ENCODE measurements at places on chromosomes 11 and 22. TPM values are rescaled to one million over a fixed set of nuclear protein-coding genes. Genes with fewer than 3 reads are reported as not detected.

DNA sequence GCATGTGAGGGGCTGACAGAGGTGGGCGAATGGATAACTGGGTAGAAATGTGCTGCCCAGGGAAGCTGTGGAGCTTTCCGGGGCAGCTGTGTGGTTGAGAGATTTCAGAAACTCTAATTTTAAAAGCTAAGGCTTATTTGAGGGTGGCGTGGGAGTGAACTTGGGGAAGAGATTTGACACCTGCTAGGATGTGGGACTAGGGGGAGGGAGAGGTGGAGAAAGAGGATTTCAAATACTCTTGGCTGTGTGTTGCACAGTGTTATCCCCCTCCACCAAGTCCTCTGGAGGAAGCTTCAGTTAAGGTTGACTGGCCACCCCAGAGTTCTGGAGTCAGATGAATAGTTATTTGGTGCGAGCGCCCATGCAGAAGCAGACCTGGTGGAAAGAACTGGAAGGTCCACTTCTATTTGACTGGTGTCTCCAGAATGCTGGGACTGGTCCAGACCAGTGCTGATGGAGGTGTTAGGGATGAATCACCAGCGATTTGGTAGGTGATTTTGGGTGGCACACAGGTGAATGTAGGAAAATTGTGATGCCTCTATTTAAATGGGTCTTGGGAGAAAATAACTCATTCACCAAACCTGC, 72.8 kb upstream of the ALX4 start:
- no peak for DNase-seq

- no peak for DNase-seq
Measured at GRCh38 chr11:72018171-72018570, 19.5 kb downstream of the IL18BP start.

DNA sequence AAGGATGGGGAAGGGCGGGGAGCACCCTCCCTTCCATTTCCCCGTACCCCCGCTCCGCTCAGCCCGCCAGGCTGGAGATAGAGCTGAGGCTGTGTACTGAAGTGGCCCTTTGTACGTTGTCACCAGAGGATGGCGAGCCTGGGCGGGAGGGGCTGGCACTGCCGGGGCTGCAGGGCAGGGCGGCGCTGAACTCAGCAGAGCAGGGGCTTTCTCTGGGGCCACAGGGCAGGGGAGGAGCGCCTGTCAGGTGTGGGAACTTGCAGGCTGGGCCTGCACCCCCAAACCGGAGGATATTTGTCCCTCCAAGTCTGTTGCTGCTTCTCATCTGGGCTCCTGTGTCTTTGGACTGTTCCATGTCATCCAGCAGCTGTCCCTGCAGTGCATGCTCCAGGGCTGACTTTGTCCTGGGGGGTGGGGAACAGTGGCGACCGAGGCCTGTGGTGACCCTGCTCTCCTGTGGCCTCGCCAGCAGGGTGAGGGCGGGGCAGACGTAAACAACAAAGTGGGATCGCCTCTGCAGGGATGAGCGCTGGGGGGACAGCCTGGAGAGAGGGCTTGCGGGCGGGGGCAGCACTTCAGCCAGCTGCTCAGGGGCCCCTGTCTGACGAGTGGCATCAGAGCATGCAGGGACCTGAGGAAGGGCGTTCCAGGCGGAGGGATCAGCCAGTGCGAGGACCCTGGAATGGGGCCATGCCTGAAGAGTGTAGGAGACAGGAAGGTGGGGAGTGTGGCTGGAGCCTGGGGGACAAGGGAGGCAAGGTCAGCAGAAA, 13.1 kb downstream of the MGAT3 start:
- no peak for DNase-seq

DNA sequence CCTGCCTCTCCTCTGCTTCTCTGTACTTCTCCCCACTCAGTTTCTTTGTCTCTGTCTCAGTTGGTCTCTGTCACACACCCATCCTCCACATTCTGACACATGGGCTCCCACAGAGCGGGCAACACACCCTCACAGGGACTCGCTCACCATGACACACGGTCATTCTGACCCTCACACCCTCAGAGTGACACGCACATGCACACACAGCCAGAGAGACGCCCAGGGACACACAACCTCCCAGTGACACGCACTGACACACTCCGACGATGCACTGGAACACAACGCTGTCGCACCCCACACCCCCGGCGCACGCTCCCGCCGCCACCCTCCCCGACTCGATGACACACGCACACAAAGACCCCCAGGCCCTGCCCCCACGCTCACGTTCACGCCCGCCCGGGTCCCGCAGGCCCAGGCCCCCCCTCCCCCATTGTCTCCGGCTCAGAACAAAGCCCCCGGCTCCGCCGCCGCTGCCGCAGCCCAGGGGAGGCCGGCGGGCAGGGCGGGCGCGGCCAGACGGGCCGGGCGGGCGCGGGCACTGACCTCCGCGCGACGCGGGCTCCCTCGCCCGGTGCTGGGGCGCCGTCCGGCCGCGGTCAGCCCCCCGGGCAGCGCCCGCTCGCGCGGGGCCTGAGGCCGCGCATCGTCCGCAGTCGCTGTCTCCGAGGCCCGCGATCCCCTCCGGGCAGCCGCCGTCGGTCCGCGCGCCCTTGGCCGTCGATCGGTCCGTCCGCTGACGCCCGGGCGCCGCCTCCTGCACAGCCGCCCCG, 404 bp downstream of the DCHS1 start:
- DNase-seq: peak; percentile 31

DNA sequence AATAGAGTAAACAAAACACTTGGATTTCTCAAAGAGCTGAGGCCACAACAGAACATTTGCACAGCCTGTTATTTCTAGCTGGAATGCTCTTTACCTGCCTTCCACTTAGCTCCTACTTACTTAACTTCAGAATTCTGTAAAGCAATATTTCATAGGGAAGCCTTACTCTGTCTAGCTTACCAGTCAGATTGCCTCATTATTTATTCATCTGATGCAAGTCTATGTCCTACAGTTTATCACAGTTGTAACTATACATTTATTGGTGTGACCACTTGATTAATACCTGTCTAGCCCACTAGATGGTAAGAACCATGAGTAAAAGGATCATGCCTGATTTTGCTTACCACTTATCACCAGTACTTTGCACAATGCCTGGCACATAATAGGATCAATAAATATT, 56.1 kb upstream of the ME3 start:
- no peak for DNase-seq

DNA sequence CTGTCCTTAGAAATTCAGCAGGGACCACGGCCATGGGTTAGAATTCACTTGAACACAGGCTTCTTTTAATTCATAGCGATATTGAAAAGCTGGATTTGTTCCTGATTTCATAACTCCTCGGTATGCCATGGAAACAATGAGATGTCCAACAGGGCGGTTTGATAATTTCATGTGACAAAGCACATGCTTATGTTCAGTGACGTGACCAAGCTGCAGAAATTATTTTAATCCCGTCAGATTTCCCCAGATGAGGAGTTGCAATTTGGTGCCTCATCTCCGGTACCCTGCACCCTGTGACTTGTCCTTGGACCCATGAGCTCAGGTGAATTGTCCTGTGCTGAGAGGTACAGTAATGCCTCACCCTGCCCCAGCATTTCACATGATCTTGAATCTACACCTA, 81.7 kb downstream of the C11orf91 start:
- no peak for DNase-seq

GRCh38 chr11:124793466-124794278, 6.5 kb downstream of the MSANTD2 start:
- peak; percentile 24 for DNase-seq

DNA sequence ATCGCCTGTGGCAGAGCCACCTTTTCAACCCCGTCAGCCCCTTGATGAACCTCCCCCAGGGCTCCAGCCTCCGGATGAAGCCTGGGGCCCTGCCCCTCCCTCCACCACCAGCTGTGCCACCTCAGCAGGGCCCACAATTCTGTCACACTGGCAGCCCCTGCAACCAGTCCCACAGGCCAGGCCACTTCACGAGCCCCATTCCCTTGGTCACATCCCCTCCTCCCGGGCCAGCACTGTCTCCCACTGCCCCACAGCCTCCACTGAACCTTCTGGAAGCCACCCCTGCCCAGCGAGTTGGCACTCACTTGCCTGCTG, 19.9 kb downstream of the OSBPL5 start:
- no peak for DNase-seq

GRCh38 chr11:11635443-11635842, 13.6 kb upstream of the GALNT18 start:
- DNase-seq: no peak

GRCh38 chr11:117144477-117145392, 648 bp downstream of the PAFAH1B2 start:
- DNase-seq: peak; percentile 56

- no peak for DNase-seq
Measured at GRCh38 chr11:44409558-44410236, 99.8 kb upstream of the ALX4 start.

- DNase-seq: no peak
Measured at GRCh38 chr11:75376175-75376574, 23.1 kb upstream of the RPS3 start.

GRCh38 chr11:65869643-65870306, 2.8 kb downstream of the EFEMP2 start:
- no peak for DNase-seq

OR51B5 gene
- not detected for total RNA-seq

POTEH gene
- not detected for total RNA-seq

MRGPRX3 gene
- not detected for total RNA-seq

SLC5A1 gene
- total RNA-seq: 53.6 TPM

Measured in left colon (tissue), 2 donors.